Myocyte (in vitro differentiated cells): ENCODE measurements at places on chromosomes 12 and 14. TPM values are rescaled to one million over a fixed set of nuclear protein-coding genes. Genes with fewer than 3 reads are reported as not detected.

GRCh38 chr14:25150934-25151790 lies 101.2 kb upstream of the STXBP6 start:
- DNase-seq, result peak; percentile 73

DNA sequence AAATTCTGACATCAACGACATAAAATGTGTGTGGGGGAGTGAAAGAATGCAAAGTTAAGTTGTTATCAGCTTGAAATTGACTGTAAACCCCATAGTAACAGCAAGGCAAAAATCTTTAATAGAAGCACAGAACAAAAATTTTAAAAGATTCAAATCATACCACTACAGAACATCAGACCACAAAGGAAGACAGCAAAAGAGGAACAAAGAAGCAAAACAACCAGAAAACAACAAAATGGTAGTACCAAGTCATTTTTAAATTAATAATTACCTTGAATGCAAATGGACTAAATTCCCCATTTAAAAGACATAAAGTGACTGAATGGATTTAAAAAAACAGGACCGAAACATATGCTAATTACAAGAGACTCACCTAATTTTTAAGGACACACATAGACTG lies 31.3 kb downstream of the A2M start:
- no peak for DNase-seq

DNA sequence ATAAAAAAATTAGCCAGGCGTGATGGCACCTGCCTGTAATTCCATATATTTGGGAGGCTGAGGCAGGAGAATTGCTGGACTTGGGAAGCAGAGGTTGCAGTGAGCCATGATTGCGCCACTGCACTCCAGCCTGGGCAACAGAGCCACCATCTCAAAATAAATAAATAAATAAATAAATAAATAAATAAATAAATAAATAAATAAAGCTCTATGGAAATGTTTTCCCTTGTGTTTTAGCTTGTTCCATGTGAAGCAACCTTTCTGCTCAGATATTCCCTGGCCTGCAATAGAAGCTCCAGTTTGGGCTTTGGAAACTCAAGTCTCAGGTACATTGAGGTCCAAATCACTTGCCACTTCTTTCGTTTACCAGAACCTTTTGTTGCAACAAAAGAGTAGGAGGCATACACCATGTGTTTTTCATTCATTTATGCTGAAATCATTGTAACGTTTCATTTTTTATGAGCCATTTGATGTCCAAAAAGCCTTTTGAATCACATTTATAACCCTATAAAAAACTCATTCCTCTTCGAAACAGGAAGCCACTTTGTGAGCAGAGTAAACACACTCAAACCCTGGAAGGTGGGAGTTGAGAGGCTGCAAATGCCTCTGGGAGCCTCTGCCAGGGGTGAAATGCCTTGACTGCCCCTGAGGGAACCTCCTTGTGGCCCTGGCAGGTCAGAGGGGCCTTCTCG lies 376.6 kb upstream of the TBX3 start:
- no peak for DNase-seq

GRCh38 chr14:103280278-103280928 lies 53.6 kb upstream of the EIF5 start:
- DNase-seq, result no peak

- no peak for DNase-seq
Observed at GRCh38 chr12:14505626-14506596, 61.8 kb downstream of the PLBD1 start.

ITPR2 gene
- total RNA-seq, result 5.8 and 8.9 TPM in 2 replicates

GOLGA3 gene
- total RNA-seq, result 92.9 and 109 TPM in 2 replicates
